Suppressor macrophage treated with lipopolysaccharide for 1 hour (primary cell): ENCODE measurements at places on chromosomes 2 and 18.
A peak's percentile ranks its signal among the peaks of the same experiment; 100 is the strongest.

- DNase-seq, result no peak
These were observed 31.4 kb downstream of the SLC8A1 start for GRCh38 chr2:40420478-40420877.

DNA sequence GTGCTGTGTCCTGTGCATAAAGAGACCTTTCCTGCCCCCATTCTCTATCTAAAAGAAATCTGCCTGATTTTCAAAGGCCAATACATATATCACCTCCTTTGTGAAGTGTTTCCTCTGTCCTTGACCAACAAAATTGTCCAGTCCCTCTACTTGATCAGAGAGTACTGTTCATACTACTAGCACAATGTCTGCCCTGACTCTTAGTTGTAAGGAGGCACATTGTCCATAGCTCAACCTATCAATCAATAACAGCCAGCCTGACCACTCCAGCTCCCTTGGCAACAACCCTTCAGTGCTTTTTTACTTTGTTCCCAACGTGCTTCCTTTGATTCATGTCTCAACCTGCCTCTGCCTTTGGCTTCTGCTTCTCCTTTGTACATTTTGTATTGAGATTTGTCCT is 398.9 kb downstream of the TRIB2 start:
- no peak for DNase-seq

GRCh38 chr2:33083699-33084387 is 137.1 kb downstream of the LTBP1 start:
- peak; percentile 54 for DNase-seq

GRCh38 chr2:159456500-159457426 is 159.6 kb downstream of the BAZ2B start:
- DNase-seq, result peak; percentile 48

- no peak for DNase-seq
These were observed 391.5 kb downstream of the IRS1 start for GRCh38 chr2:226408141-226408540.

DNA sequence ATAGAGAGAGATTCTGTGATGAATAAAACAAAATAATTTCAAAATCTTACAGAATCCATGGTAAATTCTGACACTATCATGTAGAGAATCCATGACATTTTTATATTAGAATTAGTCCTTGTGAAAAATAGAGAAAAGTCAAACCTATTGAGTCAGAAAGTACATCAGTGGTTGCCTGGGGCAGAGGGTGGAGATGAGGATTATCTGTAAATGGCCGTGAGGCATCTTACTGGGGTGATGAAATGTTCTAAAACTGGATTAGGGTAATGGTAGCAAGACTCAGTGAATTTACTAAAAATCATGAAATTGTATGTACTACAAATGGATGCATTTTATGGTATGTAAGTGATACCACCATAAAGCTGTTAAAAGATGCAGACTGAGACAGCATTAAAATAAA is 323.1 kb downstream of the SLC8A1 start:
- DNase-seq, result no peak

- no peak for DNase-seq
These were observed 1.1 kb upstream of the GPR55 start for GRCh38 chr2:230925879-230926765.

- no peak for DNase-seq
These were observed 315.4 kb downstream of the CDH2 start for GRCh38 chr18:27861539-27861938.

DNA sequence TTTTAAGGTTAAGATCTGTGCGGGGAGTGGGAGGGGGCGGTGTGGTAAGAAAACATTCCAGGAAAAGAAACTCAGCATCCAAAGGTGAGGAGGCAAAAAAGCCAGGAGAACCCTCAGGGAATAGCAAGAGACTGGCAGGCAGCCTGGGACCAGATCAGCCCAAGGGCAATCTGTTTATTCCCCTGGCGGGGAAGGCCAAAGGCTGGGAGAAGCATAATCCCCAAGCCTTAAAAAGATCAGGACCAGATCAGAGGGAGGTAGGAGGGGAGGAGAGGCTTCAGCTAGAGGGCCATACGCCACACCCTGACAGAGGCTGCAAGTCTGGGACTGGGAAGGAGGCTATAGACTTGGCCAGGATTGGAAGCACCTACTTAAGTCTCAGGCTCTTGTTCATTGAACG is 163.0 kb upstream of the PXDN start:
- DNase-seq, result no peak

DNA sequence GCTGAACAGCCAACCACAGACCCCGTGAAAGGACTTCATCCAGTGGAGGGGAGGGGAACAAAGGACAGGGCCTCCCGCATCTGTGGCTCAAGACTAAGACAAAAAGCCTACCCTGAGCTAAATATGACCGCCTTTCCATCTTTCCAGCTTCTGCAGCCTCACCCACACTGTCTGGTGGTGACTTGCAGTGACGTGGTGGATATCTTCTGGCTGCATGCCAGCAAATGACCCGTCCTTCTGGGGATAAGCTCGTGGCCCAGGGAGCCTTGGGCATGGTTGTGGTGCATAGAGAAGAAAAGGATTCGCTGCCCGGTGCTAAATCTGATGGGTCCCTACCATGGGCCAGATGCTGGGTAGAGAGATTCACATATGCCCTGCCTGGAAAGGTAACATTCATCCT is 8.7 kb upstream of the NGEF start:
- no peak for DNase-seq

DNA sequence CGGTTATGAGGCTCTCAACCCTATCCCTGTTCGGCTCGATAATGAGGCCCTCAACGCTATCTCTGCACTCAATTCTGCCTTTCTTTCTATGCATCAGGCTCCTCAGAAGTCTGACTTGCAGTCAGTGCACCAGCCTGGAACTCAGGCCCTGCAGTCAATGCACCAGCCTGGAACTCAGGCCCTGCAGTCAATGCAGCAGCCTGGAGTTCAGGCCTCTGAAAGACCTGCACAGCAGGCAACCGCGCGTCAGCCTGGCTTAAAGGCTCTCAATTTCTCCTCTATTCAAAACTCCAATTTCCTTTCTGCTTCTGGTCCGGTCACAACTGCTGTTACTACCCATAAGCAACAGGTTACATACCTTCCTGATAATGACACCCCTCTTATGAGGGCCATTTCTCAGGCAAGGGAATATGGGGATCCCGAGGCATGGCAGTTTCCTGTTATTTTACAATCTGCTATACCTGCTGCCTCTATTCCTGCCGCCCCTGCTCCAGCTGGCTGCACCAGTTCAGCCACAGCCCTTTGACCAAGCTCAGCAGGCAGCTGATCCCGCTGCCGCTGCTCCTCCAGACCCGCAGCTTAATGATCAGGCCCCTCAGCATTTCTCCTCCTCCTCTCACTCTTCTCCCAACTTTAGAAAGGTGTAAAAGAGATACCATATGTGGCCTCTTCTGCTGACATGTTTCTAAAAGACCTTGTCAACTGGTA is 933.6 kb upstream of the FANCL start:
- DNase-seq, result no peak

DNA sequence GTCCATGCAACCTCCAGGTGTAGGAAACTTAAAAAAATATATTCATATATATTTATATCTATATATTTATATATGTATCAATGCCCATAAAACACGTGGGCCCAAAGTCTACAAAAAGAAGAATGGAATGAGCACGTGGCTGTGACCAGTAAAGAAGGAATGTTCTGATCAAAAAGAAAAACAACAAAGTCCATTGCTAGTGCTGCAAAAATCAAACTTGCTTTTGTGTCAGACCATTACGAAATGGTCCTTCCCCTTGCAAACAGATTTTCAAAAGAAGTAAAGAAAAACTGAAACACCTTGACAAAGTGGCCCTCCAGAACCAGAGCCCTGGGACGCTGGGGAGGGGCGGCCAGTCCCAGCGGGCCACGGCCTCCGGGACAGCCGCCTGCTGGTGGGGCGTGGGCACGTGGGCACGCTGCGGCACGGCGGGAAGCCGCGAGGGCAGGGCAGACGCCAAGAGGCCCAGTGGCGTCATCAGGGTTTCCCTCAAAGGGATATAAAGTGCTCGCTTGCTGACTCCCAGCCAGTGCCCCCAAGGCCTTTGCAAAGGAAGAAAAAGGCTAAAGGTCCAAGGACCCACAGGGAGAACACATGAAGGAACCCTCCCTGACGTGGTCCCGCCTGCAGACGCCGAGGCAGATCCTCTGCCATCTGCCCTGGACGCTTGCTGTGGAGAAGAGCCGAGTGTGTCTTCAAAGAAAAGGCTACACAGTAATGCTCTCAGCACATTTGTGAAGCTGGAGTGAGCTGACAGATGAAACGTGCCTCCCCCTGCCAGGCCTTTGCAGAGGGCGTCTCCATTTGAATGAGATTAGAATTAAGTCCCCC is 201.8 kb downstream of the TWIST2 start:
- no peak for DNase-seq

GRCh38 chr2:208360259-208361076 is 46.1 kb upstream of the PTH2R start:
- no peak for DNase-seq

GRCh38 chr2:3665886-3666612 is 8.0 kb downstream of the ALLC start:
- DNase-seq, result no peak

GRCh38 chr18:76885001-76885400 is 62.6 kb downstream of the ZNF236 start:
- no peak for DNase-seq

DNA sequence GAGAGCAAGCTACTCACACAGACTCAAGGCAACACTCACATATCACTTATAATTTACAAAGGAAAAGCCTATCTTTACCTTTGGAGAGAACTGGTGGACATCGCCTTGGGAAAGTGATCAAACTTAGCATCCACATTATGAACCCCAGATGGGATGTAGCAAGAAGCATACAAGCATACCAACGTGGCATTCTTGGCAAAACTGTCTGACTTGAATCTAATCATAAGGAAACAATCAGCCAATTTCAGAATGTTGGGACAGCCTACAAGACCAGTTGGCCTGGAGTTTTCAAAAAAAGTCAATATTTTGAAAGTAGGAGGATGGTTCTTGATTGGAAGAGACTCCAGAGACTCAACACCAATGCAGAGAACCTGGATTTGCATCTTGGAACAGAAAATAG is 79.1 kb upstream of the PMAIP1 start:
- DNase-seq, result no peak

GRCh38 chr2:96188821-96189526 is 19.7 kb downstream of the STARD7 start:
- DNase-seq, result no peak

DNA sequence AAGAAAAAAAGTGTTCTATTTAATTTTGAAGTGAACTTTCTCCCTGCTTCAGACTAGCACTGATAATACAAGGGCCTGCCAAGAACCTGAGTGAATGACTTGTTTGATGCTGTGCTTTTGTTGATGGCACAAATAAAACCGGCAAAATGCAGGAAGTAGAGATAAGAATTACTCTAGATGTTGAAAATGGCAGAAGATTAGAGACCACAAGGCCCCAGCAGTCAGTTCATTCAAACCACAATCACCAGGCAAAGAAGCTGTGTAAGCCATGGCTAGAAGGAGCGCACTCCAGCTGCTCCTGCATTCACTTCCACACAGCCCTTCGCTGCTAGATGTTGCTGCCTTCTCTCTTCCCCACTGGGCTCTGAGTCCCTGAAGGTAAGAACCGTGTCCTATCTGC is 297.1 kb downstream of the AGPS start:
- no peak for DNase-seq

GRCh38 chr2:67289921-67290371 is 107.2 kb upstream of the ETAA1 start:
- peak; percentile 7 for DNase-seq

- DNase-seq, result no peak
These were observed 541.5 kb downstream of the CNTNAP5 start for GRCh38 chr2:124566518-124566970.

DNA sequence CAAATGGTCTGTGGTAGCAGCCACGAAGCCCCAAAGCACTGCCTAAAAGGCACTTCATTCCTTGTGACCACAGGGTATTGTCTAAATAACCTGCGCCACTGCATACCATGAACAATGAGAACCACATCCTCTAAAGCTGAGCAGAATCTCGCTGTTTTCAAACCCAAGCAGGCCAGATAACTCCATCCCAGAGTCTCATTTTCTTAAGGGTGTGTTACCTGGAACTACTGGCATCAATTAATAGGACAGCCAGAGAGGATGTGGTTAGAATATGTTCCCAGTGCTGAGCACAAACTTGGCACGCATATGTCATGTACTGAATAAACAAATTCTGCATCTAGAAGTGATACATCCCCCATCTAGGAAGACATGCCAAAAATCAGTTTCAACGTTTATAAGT is 13.0 kb downstream of the VPS4B start:
- DNase-seq, result no peak

DNA sequence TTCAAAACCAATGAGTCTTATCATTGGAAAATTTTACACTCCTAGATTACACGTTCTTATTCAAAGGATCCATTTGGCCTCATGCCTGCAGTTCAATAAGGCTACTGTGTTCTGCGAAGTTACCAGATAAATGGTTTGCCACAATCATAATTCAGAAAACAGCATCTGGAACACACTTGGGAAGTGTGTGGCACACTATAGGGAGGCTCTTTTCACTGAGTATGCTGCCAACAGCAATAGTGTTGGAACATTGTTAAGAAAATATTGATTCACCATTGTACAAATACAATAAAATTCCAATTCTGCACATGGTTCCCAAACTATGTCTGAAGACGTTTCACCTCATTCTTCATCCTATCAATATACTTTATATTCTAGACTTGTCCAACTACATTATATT is 141.4 kb upstream of the DOK6 start:
- DNase-seq, result no peak

- peak; percentile 79 for DNase-seq
These were observed 11.2 kb downstream of the ATP6V1B1 start for GRCh38 chr2:70946832-70947442.

DNA sequence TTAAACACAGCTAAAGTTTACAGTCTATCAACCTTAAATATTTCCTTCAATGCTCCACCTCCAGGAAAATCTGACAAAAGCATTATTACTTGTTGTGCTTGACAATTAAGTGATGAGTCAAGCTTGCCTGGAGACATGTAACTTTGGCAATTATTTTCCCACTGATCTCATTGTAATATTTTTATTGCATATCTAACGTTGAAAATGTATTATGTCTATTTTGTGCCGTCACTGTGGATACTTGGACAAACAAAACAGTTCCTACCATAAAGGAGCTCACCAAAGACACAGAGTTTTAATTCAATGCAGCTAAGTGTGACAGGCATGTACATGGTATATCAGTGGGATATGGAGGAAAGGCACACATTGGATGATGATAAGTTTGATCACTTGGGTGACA is 24.7 kb downstream of the RNF103 start:
- no peak for DNase-seq

DNA sequence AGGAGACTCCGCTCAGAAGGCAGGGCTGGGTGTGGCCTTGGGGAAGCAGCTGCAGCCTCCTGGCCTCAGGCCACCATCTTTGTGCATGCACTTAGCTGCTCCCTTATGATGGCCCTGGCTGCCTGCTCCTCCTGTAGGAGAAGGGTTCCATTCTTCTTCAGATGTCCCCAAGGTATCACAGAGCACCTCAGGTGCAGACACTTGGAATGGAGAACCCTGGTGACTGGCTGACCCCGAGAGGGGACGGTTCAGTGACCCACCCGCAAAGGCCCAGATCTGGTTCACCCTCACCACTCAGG is 9.6 kb downstream of the GPAT2 start:
- DNase-seq, result no peak

DNA sequence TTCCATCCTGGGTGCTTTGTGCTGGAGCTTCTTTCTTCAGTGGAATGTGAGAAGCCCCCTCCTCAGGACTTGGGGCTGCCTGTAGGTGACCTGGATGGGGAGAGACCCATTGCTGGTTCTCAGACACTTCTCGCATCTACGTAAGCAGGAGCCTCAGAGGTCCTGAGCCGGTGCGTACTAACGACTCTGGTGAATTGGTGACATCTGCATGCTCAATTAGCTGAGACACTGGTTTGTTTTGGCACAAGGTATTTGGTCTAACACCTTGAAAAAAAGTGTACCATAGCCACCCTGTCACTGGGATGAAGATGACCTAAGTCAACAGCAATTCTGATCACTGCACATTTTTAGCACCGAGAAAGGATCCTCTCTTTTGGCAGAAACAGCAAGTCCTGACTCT is 57.7 kb downstream of the LRRC30 start:
- no peak for DNase-seq
